ENCODE measurements at places on chromosomes 7 and 10.

DNA sequence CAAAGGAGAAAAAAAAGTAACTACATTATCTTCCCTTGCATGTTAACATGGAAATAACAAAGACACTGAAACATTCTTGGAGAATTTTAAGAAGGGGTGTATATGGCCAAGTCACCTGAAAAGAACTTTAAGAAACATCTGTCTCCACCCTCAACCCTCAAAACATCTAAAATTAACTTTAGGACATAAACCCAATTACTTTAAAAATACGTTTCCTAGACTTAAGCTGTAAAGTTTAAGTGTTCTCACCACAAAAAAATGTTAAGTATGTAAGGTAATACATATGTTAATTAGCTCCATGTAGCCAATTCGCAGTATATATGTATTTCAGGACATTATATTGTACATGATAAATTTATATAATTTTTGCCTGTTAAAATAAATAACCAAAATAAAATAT is 71.1 kb upstream of the GLCCI1 start:
- no peak for DNase-seq

GRCh38 chr10:96529634-96530279 is 16.0 kb upstream of the TLL2 start:
- no peak for DNase-seq

- DNase-seq, result no peak
These were observed 419.2 kb downstream of the GLRX3 start for GRCh38 chr10:130555411-130555750.

DNA sequence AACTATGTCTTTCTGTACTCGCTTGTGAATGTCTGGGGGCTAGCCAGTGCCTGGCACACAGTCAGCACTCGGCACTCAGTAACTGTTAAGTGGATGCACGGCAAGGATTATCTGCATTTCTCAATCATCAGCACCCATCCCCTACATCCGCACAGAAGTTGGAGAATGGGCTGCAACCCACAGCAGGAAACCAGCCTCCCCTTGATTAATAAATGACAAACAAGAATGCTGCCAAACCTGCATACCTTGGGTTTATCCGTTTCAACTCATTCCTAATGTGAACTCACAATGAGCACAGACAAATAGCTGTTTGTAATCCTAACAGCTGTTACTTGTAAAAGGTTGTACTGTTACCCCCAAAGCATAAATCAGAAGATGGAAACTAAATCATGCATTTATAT is 28.9 kb downstream of the PPP1R3C start:
- no peak for DNase-seq

DNA sequence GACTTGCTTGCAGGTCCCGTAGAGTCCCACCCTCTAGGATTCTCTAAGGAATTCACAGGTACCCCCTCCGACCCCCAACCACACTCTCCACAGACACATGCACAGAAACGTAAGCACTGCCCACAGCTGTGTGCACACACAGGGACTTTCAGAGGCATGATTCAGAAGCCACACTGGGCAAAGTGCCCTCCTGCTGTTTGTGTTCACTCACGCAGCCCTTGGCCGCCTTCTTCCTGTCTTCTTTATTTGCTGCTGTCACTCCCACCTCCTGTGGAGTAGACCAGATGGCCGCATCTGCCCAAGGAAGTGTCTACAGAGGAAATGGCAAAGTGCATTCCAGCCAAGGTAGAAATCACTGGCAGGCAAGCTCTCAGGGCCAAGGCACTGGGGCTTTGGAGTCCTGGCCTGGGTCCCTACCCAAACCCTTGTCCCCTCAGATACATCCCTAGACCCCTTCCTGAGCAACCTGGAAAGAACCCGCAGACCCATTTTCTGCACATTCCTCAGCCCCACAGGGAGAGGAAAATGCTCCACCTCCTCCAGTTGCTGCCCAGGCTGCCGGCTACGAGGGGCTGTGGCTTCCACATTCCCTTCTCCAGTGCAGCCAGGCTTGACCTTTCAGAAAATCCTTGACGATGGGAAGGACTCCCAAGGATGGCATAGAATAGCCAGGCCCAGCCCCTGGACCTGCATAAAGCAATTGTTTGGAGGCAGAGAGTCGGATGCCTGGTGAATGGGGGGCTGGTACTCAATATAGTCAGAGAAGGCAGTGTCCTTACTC is 21.6 kb upstream of the GIMAP8 start:
- DNase-seq, result no peak

- DNase-seq, result no peak
These were observed 5.9 kb downstream of the LRRC4 start for GRCh38 chr7:128025380-128025779.

DNA sequence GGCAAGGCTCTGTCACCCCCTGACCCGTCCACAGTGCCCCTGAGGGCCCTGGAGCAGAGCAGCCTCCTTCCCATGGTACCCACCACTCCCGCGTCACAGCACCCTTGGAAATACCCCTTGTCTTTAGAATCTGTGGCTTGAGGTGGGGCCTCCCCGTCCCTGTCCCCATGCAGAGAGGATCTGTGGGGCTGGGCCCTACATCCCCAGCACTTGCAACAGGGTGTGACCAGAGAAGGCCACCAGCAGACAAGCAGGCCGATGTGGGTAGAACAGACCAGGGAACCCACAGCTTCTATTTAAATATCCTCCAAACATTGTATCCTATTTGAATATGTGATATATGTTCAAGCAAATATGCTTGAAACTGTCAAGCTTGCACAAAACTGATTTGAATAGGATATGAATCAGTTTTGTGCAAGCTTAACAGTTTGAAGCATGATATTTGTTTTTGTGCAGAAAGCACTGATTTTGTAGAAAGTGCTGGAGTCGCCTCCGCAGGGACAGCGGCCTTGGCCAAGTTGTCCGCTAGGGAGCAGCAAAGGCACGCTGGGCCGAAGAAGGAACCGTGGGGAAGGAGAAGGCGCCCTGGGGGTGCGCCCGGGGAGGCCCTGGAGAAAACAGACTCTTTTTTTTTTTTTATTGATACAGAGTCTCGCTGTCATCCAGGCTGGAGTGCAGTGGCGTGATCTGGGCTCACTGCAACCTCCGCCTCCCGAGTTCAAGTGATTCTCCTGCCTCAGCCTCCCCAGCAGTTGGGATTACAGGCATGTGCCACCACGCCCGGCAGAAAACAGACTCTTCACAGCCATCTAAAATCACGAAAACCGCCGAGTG is 2.2 kb downstream of the CFAP46 start:
- no peak for DNase-seq

- DNase-seq, result no peak
These were observed 37.7 kb downstream of the NRF1 start for GRCh38 chr7:129649128-129649690.

DNA sequence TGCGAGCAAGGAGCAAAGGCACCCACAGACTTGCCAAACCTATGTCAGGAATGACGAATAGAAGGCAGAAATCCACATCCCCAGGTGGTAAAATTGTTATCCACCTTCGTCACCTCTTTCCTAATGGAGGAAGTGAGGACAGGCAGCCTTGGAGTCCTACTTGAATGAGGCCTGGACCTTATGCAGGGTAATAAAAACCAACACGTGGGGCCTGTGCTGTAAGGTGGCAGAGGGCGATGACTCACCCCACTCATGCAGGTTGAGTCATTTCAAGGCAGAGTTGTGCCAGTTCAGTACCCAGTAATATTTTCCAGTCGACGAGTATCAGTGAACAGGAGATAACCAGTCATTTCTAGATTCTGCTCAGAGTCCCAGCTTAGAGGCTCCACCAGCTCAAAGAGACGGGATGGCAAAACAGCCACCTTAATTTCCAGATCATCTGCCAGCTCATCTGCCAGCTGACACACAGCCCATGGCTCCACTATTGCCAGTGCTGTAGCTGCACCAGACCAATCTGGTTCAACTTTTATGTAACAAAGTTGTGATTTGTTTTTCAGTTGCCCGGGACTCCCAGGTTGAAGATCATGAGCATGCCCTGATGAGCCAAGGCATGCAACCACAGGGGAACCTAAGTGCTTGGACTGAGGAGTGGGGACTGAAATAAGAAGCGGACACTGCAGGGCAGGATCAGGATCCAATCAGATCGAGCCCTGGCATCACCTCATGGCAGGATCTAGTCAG is 176.2 kb upstream of the ITGB1 start:
- DNase-seq, result no peak

- DNase-seq, result no peak
These were observed 253.2 kb upstream of the C7orf33 start for GRCh38 chr7:148337246-148337965.

GRCh38 chr10:124509880-124510632 is 48.4 kb downstream of the LHPP start:
- DNase-seq, result no peak

- no peak for DNase-seq
These were observed 3.0 kb downstream of the GCC1 start for GRCh38 chr7:127582361-127582760.

DNA sequence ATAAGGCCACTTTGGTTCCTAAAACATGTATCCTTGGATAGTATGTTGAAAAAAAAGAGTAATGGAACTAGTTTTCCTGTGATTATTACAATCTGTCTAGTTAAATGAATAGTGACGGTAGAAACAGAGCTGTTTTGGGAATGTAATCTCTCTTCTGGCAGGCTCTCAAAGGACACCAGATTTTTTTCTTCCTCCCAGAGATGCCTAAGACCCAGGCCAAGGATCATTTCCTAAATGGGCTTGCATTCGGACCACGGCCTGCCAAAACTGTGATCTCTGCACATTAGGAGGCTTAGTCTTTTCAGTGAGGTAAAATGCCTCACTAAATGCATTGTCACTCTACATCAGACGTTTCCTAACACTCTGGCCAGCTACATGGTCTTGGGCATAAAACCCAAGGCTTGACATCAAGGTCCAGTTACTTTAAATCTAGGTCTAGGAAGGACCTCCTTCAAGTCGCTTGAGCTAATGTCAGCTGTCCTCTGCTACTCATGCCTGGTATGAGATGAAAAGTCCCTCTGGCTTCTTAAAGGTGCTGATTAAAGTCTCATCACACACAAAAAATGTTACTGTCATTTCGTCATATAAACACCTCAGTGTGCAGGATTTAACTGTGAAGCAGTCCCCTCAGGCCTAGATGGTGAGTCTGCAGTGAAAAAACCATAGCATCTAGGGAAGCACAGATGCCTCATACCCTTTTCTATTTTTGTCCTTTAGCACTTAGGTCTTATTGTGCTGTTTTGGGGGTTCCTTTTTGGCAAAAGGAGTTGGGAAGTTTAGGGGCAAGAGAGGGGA is 47.7 kb downstream of the DLD start:
- no peak for DNase-seq
